ENCODE measurements at places on chromosomes 11 and 22. TPM values are rescaled to one million over a fixed set of nuclear protein-coding genes. Genes with fewer than 3 reads are reported as not detected.

The SLC7A4 gene
- total RNA-seq, result 1.3 TPM

The HPX gene
- total RNA-seq, result 3.0 TPM

The MFRP gene
- total RNA-seq, result 0.38 TPM

The OSM gene
- not detected for total RNA-seq

The CCDC73 gene
- total RNA-seq, result not detected

The ADAMTS15 gene
- total RNA-seq, result 0.57 TPM

The GRIK4 gene
- 1.3 TPM for total RNA-seq

The PGGHG gene
- 1.2 TPM for total RNA-seq

The PNPLA5 gene
- 0.33 TPM for total RNA-seq

The NDUFC2 gene
- total RNA-seq, result 267 TPM

The GAB4 gene
- 0.04 TPM for total RNA-seq

The DDI1 gene
- total RNA-seq, result not detected

The SLCO2B1 gene
- total RNA-seq, result 0.32 TPM

The WT1 gene
- not detected for total RNA-seq
